ENCODE measurements at places on chromosomes 2 and 18.
A peak's percentile ranks its signal among the peaks of the same experiment; 100 is the strongest.

DNA sequence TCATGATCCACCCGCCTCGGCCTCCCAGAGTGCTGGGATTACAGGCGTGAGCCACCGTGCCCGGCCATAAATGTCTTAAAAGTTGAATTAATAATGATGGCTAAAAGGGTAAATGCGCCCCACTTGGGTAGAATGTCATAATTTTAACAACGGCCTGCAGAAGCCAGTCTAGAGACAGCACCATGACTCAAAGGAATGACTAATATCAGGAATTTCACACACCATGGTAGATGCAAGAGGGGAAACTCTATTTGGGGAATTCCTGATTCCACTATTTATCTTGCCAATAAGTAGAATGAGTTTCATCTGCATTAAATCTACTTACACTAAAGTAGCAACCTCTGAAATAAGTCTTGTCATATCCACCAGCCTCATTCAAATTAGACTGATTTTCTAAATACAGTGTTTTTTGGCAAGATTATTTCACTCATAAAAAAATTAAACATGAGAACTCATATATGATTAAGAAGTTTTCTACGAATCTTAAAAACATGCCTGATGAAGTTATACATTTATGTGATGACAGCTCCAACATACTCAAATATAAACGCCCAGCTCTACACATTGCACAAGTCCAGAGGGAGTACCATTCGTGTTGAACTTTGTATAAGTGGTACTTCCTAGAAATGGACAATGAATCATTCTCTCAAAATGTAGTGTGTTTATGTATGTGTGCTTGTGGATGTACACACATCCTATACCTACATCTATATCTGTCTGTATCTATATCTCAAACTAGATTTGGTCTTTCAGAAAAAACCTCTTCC is 309.7 kb downstream of the IRS1 start:
- DNase-seq: no peak

GRCh38 chr2:36359067-36359466 is 3.5 kb downstream of the CRIM1 start:
- peak; percentile 59 for DNase-seq

DNA sequence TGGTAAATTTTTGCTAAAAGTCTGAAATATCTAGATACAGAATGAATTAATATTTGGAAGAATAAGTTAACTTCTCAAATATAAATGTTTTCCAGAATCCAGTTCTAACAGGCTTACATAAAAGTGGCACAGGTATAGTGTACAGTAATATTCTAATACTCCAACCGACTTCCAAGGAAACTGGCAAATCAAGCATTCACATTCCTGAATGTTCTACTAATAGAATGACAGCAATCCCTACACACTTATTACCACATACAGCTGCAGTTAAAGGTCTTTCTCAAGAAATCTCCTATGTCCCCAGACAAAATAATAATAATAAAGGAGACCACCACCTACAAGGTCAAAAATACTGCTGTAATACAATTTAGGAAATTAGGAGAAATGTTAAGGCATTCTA is 31.9 kb downstream of the TMEM131 start:
- DNase-seq: no peak

DNA sequence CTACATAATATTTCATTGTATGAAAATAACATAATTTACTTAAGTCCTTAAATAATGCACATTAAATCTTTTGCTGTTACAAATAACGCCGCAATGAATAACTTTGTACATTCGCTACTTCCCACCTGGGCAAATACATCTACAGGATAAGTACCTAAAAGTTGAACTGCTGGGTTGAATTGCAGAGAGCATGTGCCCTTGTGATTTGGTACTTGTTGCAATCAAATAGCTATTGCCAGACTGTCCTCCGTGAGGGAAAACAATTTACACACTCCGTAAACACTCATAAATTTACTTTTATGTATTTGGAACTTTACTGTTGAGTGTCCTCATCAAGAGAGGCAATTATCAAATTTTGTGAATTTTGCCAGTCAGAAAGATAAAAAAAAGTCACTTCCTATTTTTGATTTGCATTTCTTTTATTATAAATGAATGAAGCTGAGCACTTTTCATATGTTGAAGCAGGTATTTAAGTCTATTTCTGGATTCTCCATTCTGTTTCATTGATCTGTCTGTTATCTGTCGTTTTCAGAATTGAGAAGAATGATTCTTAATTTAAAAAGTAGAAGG is 140.8 kb upstream of the SERTAD2 start:
- DNase-seq: no peak

GRCh38 chr2:173663835-173664512 is 301.2 kb downstream of the SP3 start:
- no peak for DNase-seq

- peak; percentile 52 for DNase-seq
Observed at GRCh38 chr2:239644011-239644410, 243.2 kb upstream of the HDAC4 start.

DNA sequence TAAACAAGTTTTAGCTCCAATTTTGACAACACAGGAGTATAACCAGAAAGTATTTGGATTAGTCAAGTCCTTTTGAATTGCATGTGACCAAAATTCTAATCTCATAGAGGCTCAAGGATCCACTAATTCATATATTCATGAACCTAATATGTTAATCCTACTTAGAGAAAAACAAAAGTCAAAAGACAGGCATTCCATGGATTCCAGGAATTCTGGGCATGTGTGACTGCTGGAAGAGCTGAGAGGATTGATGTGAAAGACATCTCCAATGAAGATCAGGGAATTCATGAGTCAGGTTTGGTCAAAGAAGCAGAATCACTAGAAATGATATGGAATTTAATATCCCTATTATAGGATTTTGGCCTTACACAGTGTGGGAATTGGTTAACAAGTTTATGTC is 1494.6 kb upstream of the DDX18 start:
- peak; percentile 1 for DNase-seq

GRCh38 chr2:238813109-238813508 is 34.8 kb upstream of the TWIST2 start:
- DNase-seq: no peak

- DNase-seq: no peak
Observed at GRCh38 chr2:55019526-55020258, 30.6 kb downstream of the RTN4 start.

GRCh38 chr2:36578343-36579296 is 19.3 kb downstream of the FEZ2 start:
- DNase-seq: no peak
